ENCODE measurements at places on chromosomes 12 and 14.

- no peak for DNase-seq
Measured at GRCh38 chr12:107619831-107620230, 65.8 kb upstream of the PWP1 start.

DNA sequence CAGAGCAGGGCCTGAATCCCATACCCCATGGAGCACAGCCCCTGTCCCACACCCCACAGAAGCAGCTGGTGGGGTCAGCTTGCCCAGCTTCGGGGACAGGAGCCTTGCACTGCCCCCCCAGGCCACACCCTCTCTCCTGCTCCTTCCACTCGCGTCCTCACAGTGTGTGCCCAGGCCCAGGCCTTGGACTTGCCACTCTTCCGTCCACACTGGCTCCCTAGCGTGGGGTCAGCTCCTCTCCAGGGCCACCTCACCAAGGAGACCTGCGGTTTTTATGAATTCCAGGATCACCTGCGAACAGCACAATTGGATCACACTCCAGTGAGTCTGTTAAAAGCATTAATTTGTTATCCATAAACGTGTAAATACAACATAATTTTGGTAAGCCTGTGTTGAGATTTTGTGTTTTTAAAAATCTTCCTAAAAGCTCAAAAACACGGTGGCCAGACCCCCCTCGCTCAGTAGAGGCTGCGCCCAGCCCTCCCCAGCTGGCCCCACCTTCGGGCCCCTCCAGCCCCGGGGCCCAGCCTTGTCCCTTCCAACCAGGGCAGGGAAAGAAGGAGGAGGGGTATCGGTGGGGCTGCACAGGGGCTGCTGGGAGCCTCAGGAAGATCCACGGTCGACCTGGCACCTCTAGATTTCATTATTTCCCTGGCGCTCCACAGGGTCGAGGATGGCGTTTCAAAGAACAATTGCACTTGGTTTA is 12.0 kb downstream of the GALNT9 start:
- DNase-seq, result no peak

DNA sequence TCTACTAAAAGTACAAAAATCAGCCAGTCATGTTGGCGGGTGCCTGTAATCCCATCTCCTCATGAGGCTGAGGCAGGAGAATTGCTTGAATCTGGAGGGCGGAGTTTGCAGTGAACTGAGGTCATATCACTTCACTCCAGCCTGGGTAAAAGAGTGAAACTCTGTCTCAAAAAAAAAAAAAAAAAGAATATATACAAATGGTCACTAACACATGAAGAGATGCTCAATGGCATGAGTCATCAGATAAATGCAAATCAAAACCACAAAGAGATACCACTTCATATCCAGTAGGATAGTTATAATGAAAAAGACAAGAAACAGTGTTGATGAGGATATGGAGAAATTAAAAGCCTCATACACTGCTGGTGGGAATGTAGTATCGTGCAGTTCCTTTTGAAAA is 33.6 kb upstream of the METAP2 start:
- DNase-seq, result no peak

- no peak for DNase-seq
Measured at GRCh38 chr14:76643887-76644286, 117.4 kb upstream of the VASH1 start.

DNA sequence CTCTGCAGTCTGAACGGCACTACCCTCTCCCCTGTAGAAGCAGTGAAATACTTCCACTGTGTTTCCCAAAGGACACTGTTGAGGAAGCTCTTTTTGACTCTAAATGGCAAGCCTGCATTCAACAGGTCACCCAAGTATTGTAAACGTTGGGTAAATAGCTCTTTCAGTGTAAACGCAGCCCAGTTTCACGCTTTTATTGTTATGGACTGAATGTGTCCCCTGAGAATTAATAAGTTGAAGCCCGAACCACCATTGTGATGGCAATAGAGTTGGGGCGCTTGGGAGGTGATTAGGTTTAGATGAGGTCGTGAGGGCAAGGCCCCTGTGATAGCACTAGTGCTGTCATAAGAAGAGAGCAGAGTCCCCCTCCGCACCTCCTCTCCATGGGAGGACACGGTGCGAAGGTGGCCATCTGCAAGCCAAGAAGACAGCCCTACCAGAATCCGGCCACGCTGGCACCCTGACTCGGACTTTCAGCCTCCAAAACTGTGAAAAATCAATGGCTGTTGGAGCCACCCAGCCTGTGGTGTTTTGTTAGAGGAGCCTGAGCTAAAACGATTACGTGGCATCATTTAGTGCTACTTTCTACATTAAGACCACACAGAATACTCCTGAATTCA is 1.1 kb downstream of the SERPINA10 start:
- DNase-seq, result no peak

- no peak for DNase-seq
Measured at GRCh38 chr12:6626654-6627283, 9.0 kb downstream of the LPAR5 start.

DNA sequence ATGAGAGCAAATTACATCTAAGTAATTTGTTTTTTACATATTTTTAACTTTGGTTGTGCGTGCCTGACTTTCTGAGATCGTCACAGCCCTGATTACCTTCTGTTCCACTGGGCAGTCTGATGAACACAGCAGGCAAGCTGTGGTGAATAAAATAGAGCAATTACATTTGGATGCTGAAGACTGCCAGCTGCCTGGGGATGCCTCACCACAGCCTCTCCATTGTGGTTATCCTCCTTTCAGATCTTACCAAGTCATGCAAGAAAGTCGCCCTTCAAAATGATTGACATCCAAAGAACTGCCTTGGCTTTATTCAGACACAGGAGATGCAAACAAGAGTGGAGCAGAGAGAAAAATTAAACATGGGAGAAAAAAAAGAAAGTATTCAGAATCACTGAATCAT is 456.6 kb upstream of the TMPO start:
- no peak for DNase-seq

DNA sequence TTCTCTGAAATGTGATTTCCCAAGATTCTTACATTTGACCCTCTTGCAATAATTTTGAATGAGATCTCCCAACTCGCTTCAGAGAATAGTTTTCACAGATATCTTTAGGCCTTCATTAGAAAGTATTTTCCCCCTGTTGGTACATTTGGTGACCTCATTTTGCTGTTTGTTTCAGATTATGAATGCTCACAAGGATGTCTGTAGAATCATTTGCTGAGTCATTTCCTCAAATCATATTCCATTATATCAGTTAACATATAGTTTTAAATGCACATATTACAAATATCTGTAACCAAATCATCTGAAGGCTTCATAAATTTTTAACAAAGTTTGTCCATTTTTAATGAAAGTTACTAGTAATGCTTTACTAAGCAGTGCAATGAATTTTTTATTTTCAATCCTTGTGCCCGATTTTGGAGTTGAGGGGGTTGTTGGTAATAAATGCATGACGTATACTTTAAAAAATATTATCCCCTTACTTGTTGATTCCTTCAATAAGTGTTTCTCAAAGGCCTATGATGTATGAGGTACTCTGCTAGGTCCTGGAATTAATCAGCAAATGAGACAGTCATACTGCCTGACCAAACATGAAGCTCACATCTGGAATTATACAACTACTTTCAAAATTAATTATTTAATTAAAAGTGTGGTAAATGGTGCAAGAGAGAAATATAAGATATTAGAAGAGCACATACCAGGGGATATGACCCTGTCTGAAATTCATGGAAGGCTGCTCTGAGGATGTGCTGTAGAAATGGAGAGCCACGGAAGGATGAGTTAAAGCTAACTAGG is 126.9 kb upstream of the RAP1B start:
- DNase-seq, result no peak

DNA sequence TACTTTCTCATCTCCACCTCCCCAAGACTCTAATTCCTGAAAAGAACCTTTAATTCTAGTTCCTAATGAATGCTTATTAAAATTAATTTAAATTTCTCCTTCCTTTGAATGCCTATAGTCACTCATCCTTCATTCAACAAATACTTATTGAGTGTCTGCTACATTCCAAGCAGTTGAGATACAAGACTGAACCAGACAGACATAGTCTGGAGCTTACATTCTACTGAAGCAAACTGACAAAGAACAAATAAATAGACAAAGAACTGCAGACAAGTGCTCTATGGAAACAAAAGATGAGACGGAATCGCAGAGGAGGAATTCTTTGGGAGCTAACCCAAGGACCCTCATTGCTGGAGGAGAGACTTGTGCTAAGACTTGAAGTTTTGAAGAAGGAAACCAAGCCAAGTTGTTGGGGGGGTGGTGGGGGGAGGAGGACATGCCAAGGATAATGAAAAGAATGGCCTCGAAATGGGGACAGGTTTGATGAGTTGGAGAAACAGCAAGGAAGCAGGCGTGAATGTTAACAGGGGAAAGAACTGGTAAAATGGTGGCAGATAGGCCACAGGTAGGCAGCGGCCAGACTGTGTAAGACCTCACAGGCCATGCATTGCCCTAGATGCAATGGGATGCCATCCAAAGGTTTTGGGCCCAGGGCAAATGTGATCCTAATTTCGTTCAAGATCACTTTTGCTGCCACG is 9.7 kb upstream of the TDG start:
- DNase-seq, result no peak

- DNase-seq, result no peak
Measured at GRCh38 chr12:105418229-105418628, 87.7 kb downstream of the C12orf75 start.

GRCh38 chr12:25328072-25328712 is 77.5 kb upstream of the KRAS start:
- no peak for DNase-seq

DNA sequence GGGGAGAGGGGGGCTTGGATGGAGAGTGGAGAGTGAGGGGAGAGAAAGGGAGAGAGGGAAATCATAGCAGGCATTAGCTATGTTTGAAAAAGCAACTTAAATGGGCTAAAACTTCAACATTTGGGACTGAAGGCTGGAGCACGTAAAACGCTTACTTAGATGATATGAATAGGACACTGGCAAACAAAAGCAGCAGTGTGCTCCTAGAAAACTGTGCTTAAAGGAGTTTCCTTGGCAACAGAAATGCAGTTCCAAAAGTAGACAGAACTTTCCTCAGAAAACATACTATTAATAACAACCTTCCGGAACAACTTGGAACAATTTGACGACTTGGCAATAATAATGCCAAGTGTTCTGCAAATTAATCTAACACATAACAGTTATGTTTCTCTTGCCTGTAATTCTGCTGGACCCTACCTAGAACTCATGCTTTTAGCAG is 235.5 kb upstream of the NPAS3 start:
- no peak for DNase-seq

GRCh38 chr12:64627771-64628170 is 17.5 kb downstream of the RASSF3 start:
- no peak for DNase-seq

GRCh38 chr12:54431911-54432814 is 13.1 kb upstream of the ITGA5 start:
- DNase-seq, result no peak

DNA sequence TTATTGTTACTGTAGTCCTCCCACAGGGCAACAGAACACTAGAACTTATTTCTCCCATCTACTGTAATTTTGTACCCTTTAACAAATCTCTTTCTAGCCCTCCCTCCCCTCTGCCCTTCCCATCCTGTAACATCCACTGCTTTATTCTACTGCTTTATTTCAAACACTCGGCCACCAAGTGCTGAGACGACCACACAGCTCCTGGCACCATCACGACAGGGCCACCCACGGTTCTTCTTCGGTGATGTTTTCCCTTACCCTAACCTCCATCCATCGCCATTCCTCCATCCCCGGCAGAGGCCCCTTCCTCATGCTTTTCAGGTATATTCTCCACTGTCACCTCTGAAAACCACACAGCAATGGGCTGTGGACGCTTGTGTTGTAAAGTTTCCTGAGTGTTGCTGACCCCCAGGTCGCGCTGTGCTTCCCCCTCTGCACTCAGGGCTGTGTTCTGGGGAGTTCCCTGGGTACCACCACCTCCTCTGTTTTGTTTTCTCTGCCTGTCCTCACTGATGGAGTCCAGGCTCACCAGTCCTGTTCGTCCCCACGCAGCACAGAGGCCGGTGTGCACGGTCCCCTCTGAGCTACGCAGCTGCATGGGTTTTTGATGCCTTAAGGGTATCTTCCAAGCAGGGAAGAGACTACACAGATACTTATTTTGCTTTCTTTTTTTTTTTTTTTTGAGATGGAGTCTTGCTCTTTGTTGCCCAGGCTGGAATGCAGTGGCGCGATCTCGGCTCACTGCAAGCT is 207.2 kb upstream of the TMEM132C start:
- no peak for DNase-seq

DNA sequence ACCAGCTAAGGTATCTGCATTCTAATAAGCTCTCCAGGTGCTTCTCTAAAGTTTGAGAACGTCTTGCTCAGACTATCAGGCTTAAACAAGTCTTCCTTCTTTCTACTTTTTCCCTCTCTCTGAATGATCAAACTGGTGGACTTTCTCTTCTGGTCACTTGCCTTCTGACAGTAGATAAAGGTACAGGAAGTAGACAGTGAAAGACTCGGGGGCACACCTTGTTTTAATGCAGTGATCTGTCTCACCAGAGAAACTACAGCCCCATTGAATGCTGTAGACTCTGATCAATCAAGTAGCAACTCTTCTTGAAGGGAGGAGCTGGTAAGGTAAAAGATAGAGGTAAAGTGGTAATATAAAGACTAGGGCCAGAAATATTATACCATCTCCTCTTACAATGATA is 48.1 kb upstream of the ATXN7L3B start:
- DNase-seq, result no peak

DNA sequence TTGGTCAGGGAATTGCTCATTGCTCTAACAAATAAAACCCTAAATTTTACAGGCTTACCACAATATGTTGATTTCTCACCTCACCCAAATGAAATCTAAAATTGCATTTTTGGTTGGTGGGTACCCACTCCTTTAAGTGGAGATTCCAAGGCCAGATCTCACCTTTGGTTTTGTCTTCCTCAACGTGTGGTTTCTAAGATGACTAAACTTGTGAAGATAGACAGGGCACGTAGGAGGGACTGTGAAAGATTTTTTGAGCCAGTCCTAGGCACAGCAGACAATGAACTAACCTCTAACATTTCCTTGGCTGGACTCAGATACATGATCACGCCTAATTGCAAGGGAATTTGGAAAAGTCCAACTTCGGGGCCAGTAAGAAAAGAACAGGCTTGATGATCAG is 1003.9 kb downstream of the FLRT2 start:
- no peak for DNase-seq

Data from hematopoietic multipotent progenitor cell treated with erythropoietin and hydrocortisone succinate and interleukin-3 and kit ligand, for 17 days (in vitro differentiated cells).